ENCODE measurements at places on chromosomes 2 and 18.

DNA sequence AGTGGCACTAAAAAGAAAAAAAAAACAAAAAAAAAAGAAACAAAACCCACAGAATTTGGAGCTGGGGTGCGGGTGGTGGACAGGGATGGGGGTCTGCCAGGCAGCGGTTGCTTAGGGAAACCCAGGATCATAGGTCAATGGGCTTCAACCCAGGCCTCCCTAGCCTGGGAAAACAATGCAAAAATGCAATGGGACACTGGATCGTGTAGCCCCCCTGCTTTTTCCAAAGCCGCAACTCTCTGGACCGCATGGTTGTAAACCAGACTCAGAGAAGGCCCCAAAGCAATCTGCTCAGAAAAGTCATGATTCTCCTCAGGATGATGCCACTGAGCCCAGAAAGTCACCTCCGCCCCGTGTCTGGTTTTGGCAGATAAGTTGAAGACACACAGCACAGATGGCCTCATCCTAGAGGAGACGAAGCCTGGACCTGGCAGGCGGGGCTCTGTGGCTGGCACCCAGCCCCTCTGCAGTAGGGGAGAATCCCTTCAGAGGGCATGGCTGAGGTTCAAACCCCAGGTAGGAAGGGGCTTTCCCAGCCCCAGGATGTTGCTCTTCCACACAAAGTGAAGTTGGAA is 5.1 kb downstream of the DLX2 start:
- DNase-seq = no peak

- DNase-seq = no peak
Measured at GRCh38 chr2:229170916-229171315, 100.2 kb downstream of the PID1 start.

DNA sequence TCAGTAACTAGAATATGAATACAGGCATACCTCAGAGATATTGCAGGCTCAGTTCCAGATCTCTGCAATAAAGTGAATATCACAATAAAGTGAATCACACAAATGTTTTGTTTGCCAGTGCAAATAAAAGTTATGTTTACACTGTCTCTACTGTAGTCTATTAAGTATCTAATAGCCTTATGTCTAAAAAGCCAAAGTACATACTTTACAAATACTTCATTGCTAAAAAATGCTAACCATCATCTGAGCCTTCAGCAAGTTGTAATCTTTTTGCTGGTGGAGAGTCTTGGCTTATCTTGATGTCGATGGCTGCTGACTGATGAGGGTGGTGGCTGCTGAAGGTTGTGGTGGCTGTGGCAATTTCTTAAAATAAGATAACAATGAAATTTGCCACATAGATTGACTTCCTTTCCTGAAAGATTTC is 159.4 kb downstream of the MYO1B start:
- no peak for DNase-seq

DNA sequence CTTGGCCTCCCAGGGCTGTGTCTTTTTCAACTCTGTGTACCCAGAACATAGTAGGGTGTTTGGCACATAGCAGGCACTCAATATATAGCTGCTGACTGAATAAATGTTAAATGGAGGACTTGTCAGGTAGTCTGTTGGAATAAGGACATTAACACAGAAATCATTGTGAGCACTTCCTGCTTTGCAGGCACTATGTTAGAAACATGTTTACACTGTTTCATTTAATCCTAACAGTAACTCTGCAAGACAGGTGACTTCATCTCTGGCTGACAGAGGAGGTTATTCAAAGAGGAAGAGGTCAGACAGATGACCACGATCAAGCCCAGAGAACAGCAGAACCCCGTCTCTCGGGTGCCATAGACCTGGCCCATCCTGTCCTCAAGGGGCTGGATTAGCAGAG is 28.0 kb upstream of the PIEZO2 start:
- no peak for DNase-seq

GRCh38 chr2:171529914-171530313 is 7.6 kb downstream of the CYBRD1 start:
- no peak for DNase-seq

GRCh38 chr2:18484625-18485024 is 75.8 kb downstream of the RDH14 start:
- no peak for DNase-seq

- no peak for DNase-seq
Measured at GRCh38 chr2:74739129-74739528, 85.1 kb downstream of the SEMA4F start.

DNA sequence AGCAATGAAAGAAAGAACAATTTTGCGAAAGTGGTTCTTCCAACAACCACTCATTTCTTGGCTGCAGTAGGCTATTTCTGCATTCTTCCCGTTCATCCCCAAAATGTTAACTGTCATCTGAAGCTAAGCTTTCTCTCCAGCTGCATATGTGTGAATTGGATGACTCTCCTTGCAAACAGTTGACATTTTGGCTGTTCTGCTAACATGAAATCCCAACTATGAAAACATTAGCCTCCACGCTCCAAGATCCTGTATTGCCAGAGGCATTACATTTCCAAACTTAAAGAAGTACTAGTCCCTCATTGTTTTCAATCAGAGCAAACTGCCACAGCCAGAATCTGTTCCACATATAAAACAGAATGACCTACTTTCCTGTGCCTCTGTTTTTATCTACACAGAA is 88.5 kb downstream of the TGIF1 start:
- no peak for DNase-seq

- no peak for DNase-seq
Measured at GRCh38 chr2:72090781-72091482, 56.7 kb downstream of the CYP26B1 start.

GRCh38 chr2:53519918-53520841 is 247.4 kb upstream of the CHAC2 start:
- DNase-seq = no peak

DNA sequence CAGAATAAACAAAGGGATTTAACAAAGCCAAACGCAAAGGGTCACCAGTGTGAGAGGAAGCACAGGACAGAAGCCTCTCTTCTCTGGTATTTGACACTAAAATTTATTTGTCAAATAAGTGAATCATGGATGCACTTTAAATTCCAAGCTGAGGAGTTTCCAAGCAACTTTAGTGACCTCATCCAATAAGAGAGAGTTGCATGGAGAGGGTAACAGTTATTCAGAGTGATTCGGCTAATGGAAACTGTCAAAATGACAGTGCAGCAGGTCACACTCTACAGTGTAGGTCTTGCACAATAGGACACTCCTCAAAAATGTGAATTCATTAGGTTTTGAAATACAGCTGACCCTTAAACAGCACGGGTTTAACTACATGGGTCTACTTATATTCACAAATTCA is 103.9 kb upstream of the ACVR1C start:
- no peak for DNase-seq

GRCh38 chr2:98078701-98079100 is 8.3 kb upstream of the VWA3B start:
- no peak for DNase-seq

GRCh38 chr2:132438691-132439090 is 22.1 kb downstream of the GPR39 start:
- no peak for DNase-seq

DNA sequence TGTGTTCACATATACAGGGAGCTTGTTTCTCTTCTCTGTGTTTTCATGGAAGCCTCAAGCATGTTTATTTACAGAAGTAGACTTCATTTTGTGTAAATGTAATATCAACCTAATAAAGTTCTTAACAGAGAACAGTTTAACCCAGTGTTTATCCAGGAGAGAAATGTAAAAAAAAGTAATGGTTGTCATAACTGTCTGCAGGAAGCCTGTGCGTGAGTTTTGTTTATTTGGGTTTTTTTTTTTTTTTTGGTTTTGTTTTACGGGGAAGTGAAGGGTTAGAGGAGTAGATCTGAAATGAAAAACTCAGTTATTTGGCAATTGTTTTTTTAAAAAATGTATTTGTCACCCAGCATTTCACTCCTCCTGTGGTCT is 124.7 kb downstream of the RAPGEF4 start:
- DNase-seq = no peak

- no peak for DNase-seq
Measured at GRCh38 chr2:209307161-209308001, 116.5 kb upstream of the MAP2 start.

DNA sequence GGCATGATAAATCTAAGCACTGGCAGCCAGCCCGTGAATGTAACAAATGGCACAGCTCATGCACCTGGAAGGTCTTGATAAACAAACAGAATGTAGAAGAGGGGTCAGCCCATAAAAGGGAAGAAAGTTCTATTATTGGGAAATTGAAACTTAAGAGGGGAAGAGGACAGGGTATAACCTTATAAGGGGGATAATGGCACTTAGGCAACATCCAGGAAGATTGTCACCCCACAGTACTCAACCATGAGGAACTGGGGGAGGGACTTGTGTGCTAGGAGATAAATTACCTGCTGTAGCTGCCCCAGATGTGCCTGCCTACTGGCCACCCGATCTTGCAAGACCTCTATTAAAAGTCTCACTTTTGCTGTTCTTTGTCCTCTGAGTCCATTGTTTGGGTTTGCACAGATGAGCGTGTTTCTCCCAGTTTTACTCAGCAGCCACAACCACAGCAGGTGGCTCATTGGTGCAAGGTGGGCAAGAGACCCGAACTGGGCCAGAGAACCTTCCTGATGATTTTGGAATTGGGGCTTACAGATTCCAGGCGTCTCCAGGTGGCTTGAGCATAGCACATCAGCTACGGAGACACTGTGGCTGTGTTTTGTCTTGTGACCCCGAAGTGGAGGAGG is 79.0 kb upstream of the TAF1B start:
- no peak for DNase-seq

DNA sequence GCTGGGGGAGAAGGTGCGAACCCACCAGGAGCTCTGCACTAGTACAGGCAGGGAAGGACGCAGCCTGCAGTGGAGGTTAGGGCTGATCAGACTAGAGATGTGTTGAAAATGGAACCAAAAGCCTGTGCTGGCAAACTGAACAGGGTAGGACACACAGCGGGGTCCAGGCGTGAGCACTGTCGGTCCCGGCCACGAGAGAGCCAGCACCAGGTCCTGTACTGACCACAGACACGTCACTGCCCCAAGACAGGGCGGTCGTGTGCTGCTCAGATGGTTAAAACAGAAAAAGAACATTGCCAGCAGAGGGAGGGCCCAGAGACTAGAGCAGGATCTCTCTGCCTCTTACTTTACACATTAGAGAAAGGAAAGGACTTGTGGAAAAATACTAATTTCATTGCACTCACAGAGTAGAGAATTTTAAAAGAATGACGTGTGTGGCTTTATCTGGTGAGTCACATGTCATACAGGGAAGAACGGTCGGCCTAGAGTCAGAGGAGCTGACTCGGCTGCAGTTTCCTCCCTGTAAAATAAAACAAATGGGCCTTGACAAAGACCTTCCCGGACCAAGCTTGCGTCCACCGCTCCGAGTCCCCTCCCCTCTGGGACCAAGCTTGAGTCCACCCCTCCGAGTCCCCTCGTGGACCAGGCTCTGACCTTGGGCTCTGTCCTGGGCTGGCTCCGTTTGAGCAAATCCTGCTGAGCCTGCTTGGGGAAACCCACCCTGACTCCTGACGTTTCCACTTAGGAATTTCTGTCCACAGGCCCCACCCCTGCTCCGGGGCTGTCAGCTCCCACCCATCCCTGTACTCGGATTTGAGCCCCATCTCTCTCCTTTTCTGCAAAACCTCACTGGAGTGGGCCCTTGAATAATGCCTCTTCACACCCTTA is 16.7 kb upstream of the ADI1 start:
- no peak for DNase-seq

- no peak for DNase-seq
Measured at GRCh38 chr2:85917887-85918795, 29.4 kb upstream of the ST3GAL5 start.

- no peak for DNase-seq
Measured at GRCh38 chr2:25844089-25844488, 34.2 kb downstream of the ASXL2 start.

- DNase-seq = no peak
Measured at GRCh38 chr2:174717273-174717672, 47.0 kb downstream of the CHRNA1 start.

DNA sequence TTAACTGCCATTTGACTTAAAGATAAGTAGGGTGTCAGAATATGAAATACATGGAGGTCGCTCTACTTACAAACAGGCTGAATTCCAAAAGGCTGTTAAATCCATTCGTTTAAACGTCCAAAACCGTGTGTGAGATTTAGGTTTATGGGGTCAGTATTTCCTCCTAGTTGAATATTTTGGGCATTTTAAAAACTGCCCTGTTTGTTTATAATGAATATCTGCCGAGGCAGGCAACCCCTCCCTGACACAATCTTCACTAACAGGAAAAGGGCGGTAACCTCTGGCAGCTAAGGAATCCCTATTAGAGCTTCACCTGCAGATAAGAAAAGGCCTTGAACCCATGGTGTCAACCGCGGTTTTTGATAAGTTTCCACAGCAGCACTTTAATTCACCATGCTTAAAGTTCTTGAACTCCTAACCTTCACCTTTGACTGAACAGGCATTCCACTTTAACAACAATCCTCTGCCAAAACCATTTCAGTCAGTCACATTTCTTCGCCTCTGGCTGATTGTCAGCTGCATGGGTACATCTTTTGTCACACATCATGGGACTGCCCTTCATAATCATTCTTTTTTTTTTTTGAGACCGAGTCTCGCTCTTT is 17.8 kb downstream of the TRAK2 start:
- no peak for DNase-seq

DNA sequence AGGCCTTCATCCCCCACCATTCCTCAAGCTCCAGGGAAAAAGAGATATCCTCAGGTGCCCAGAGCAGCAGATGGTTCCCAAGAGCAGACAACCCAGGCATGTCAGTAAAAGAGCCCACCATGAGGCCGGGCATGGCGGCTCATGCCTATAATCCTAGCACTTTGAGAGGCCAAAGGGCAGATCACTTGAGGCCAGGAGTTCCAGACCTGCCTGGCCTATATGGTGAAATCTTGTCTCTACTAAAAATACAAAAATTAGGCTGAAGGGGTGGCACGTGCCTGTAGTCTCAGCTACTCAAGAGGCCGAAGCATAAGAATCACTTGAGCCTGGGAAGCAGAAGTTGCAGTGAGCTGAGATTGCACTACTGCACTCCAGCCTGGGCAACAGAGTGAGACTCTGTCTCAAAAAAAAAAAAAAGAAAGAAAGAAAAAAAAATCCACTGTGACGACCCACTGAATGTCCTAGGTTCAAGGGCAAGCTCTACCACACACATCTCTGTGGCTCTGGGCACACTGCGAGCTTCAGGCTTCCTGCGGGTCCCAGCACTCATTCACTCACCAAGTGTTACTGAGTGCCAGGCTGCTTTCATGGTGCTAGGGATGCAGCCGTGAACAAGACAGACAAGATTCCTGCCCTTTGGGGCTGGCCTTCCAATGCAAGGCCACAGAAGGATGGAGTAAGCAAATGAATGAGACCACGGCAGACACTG is 6.5 kb upstream of the DUSP2 start:
- DNase-seq = no peak

- DNase-seq = no peak
Measured at GRCh38 chr2:3952866-3953516, 249.6 kb downstream of the DCDC2C start.

All from stimulated activated CD8-positive, alpha-beta memory T cell treated with anti-CD3 and anti-CD28 coated beads, Interleukin-4, amount 100 ng/mL, for 1 hour (primary cell).